ENCODE measurements at places on chromosomes 13 and 19.

GRCh38 chr19:37466277-37466797 lies 907 bp downstream of the ZNF569 start:
- DNase-seq, result no peak

- no peak for DNase-seq
These were observed 321.8 kb downstream of the TEX29 start for GRCh38 chr13:111642156-111642767.

GRCh38 chr13:41916173-41916954 lies 44.5 kb downstream of the VWA8 start:
- peak; percentile 59 for DNase-seq

DNA sequence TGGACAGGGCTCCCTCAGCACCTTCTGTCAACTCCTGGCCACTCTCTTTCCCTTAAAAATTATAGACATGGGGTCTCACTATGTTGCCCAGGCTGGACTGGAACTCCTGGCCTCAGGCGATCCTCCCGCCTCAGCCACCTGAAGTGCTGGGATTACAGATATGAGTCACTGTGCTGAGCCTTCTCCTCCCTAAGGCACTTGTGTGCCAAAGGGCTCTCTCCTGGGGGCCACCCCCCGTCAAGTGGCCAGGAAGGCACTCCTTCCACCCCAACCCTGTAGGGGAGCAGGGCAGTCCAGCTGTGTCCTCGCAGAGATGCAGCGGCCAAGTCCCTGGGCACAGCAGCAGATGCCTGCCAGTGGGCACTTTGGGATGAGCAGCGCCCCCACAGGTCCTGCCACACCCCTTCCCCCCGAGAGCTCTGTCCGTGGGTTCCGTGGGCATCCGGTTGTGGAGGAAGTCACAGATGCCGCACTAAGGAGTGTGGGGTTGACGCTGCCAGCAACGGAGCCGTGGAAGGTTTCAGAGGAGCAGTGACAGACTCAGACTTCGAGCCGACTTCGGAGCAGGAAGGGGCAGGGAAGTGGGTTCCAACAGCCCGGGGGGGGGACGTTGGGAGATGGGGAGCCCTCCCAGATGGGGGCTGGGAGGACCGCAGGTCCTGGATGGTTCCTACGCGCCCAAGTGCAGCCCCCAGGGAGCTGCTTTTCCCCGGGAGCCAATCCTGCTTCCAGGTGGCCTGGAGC lies 3.3 kb upstream of the UQCR11 start:
- no peak for DNase-seq

- DNase-seq, result no peak
These were observed 6.5 kb upstream of the N4BP2L2 start for GRCh38 chr13:32545083-32545482.

GRCh38 chr13:111639196-111639705 lies 318.8 kb downstream of the TEX29 start:
- DNase-seq, result no peak

DNA sequence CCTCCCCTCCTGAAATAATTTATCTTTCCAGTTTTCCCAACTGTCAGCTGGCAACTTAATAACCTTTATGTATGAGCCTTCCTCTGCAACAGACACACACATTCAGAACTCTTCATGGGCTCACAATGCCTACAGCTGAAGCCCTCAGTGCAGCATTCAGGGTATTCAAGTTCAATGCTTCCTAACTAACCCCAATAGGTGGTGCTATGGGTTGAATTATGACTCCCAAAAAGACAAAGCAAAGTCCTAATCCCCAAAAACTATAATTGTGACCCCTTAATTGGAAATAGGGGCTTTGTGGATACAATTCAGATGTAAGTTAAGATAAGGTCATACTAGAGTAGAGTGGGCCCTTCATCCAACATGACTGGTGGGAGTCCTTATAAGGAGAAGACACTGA lies 202.2 kb downstream of the SUCLA2 start:
- no peak for DNase-seq

DNA sequence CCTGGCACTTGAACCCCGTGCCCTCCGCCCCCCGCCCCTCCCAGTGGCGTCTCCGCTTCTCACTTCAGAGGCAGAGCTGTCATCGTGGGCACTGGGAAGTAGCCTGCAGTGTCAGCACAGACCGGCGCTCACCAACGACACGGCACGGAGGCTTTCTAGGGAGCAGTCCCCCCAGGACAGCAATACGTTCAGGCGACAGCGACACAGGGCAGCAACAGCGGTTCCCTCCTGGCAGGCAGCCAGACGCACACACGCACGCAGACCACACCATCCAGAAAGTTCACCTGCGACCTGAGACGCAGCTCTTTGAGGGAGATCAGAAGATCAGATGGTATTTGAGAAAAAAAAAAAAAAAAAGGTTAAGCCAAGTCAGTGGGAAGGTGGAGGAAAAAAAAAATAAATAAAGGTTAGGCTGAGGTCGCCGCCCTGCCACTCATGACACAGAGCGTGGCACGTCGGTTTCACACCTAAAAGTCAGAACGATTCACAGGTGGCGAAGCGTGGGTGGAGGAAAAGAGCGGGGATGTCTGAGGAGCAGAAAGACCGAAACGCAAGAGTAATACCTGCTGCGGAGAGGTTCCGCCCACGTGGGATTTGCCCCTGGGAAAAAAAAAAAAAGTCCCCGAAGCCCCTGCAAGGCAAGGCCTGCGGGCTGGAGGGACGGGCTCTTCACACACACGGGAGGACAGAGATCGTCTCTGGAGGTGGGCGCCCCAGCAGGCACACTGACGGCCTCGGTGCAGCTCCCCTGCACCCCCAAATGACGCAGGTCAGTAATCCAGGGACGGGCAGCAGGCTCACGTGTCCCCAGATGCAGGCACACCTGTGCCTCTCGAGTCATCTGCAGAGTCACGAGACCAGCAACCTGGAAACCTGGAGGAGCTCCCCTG lies 94.5 kb downstream of the GNG7 start:
- DNase-seq, result no peak

GRCh38 chr19:39802958-39803357 lies 24.3 kb downstream of the LEUTX start:
- no peak for DNase-seq

- DNase-seq, result no peak
These were observed 188.1 kb downstream of the UGGT2 start for GRCh38 chr13:95865080-95865615.

GRCh38 chr19:38527466-38528136 lies 90.2 kb downstream of the MAP4K1 start:
- DNase-seq, result no peak

DNA sequence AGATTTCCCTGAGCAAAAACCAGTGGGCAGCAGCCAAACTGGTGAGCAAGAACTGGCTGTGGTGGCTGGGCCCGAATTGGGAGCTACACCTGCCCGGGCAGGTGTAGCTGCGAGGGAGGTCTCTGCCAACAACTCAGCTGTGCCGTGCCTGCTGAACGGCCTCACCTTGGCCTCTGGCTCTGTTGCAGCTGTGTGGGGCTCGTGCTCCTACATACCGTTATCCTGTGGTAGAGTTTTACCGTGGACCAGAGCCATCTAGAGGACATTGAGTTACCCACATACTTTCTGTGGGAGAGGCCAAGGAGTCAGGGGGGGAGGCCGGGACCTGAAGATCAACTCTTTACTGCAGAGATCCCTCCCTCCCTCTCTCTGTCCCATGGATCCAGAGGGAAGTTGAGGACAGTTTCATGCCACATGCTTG lies 113.2 kb downstream of the TM9SF2 start:
- no peak for DNase-seq

- no peak for DNase-seq
These were observed 568 bp downstream of the POLR2I start for GRCh38 chr19:36113894-36114720.

- DNase-seq, result no peak
These were observed 15.5 kb downstream of the KLF2 start for GRCh38 chr19:16340092-16340491.

- DNase-seq, result no peak
These were observed 44.7 kb downstream of the STK24 start for GRCh38 chr13:98532254-98532653.
